Activated CD8-positive, alpha-beta memory T cell treated with anti-CD3 and anti-CD28 coated beads for 1 hour (primary cell): ENCODE measurements at places on chromosomes 2 and 18.

DNA sequence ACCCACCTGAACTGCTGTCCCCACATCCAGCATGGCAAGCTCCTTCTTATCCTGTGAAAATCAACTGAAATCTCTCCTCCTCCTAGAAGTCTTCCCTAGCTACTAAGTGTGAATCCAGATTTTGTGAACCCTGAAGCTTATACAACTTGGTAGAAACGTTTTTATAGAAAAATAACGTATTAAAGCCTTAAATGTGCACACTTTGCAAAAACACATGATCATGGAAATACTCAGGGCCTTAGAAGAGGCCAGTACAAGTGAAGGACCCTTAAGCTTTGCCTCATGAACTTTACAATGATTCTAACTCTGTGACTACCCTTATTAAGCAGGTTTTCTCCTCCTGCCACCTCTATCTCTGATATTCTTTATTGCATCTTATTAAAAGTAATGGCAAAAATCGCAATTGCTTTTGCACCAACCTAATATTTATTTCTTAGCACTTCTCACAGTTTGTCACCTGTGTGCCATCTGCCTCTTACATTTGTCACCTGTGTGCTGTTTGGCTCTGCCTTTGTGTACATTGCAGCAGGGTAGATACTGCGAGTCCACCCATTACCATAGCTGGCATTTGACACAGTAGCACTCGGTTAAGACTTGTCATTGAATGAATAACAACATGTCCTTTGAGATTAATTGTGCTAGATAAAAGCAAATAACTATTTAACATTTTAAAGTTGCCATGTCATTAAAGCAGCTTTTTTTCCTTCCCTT, 42.2 kb downstream of the FRZB start:
- no peak for DNase-seq

DNA sequence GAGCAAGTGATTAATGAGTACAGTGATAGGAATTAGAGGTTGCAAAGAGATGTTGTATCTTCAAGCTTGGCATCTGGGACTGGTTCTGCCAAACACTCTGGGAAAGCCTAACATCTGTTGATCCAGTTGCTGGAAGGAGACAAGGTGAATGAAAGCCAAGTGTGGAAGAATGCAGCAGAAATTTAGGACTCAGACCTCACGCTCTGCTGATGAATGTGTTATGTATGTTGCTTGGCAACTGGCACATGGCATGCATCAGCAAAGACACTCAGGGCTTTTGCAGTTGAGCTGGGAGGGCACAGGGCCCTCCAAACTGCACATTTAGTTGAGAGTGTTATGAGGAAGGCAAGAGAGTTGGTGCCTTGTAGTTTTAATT, 105.5 kb downstream of the COLEC12 start:
- DNase-seq: no peak

- DNase-seq: no peak
Measured at GRCh38 chr18:62938006-62938405, 222.7 kb downstream of the PHLPP1 start.

DNA sequence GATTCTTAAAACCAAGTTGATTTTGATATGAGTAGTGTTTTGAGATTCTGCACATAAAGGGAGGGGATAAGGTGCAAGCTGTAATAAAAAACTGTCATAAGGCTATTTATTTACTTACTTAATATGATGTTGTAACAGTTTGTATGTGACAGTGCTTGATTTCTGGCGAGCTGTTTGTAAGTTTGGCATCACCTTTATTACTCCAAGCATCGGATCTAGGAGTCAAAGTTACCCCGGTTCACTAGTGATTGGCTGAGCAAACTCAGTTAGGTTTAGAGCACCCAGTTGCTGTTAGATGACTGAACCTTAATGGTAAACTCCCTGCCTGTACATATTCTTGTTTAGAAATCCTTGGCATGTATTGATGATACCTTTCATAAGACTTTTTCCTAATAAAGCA, 16.1 kb downstream of the ZCCHC2 start:
- no peak for DNase-seq

DNA sequence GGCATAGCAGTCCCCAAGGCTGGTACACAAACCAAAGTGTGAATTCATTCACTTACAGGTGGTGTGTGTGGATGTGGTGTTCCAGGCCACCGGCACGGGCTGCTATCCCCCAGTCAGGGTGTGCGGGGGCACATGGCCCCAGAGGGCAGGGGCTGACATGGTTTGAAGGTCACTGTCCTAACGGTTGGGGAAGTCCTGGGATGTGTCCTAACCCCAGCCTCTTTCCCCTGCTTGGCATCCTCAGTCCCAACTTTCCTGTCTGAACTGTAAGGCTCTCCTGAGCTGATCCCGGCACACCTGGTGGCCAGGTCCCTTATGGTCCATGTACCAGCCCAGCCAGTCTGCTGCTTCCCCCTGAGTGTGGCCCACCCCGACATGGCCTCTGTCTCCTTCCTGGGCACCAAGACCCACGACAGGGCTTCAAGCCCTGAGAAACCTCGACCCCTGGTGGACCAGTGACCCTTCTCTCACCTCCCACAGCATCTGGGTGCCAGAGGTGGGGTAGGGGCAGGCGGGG, 2.4 kb upstream of the TMEM185B start:
- no peak for DNase-seq
